ENCODE measurements at places on chromosomes 2 and 18. TPM values are rescaled to one million over a fixed set of nuclear protein-coding genes. Genes with fewer than 3 reads are reported as not detected.

GRCh38 chr2:235749121-235749770 is 255.4 kb downstream of the AGAP1 start:
- H3K4me1 ChIP-seq: no peaks in the 10 kb centered on the region
- no peak for DNase-seq
- no peak overlapping the region for H3K27ac ChIP-seq

GRCh38 chr2:137161250-137161649 is 395.9 kb downstream of the THSD7B start:
- no peaks in the 10 kb centered on the region for H3K4me1 ChIP-seq
- H3K36me3 ChIP-seq: no peaks in the 10 kb centered on the region
- no peak overlapping the region for H3K27ac ChIP-seq
- no peak for DNase-seq

DNA sequence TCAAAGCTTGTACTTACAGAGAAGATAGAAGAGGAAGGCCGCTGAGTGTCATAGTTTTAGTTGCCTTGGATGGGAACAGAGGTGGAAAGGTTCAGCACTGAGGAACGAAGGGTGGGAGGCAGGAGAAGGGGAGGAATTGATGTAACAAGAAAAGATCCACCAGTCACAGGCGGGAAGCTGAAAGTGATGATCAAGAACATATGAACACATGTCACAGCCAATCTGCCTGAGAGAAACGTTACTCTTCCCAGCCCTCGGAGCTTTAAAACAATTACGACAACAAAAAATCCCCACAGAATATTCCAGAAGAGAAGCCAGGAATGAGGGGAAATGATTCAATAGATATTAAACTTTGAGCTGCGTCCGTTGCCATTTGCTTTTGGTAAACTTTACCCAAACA is 87.1 kb downstream of the TSHZ1 start:
- no peak overlapping the region for H3K27ac ChIP-seq
- no peaks in the 10 kb centered on the region for H3K27me3 ChIP-seq
- H3K4me3 ChIP-seq: no peak overlapping the region
- DNase-seq: no peak

- H3K27ac ChIP-seq: no peak overlapping the region
- H3K36me3 ChIP-seq: no peaks in the 10 kb centered on the region
These were observed 20.7 kb downstream of the RAMP1 start for GRCh38 chr2:237879991-237880560.

- no peak overlapping the region for H3K4me3 ChIP-seq
- DNase-seq: no peak
- H3K27ac ChIP-seq: no peak overlapping the region
- no peaks in the 10 kb centered on the region for H3K27me3 ChIP-seq
- H3K36me3 ChIP-seq: no peaks in the 10 kb centered on the region
- no peaks in the 10 kb centered on the region for H3K4me1 ChIP-seq
These were observed 109.8 kb downstream of the PARD3B start for GRCh38 chr2:204655101-204655500.

- H3K36me3 ChIP-seq: no peaks in the 10 kb centered on the region
- no peaks in the 10 kb centered on the region for H3K27me3 ChIP-seq
- H3K4me3 ChIP-seq: no peak overlapping the region
- DNase-seq: no peak
- no peaks in the 10 kb centered on the region for H3K4me1 ChIP-seq
These were observed 199.3 kb downstream of the LTBP1 start for GRCh38 chr2:33146102-33146501.

DNA sequence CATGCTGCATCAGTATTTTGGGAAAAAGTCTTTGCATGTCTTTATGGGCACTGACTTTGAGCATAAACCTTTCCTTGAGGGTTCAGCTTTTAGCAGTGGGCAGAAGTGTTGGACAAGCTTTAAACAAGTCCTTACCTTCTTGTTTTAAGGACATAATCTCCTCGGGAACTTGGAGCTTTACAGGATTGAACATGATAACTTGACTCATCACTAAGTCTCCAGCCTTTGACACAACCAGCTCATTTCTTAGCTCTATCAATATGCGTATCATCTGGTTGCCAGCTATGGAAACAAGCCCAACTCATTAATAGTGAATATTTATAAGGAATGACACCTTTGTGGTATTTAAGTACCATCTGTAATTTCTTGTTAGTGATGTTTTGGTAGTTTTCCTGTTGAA is 21.0 kb upstream of the RAB27B start:
- H3K36me3 ChIP-seq: no peaks in the 10 kb centered on the region
- no peak for DNase-seq
- H3K4me3 ChIP-seq: no peak overlapping the region

The DNAH7 gene
- total RNA-seq: 0.98 TPM

The PSME4 gene
- total RNA-seq: 63.2 TPM

Data from Panc1 (cell line).